Placental epithelial cell (primary cell): ENCODE measurements at places on chromosomes 16 and 17. TPM values are rescaled to one million over a fixed set of nuclear protein-coding genes. Genes with fewer than 3 reads are reported as not detected.

Gene SHISA9
- total RNA-seq = under 0.01 and 1.8 TPM in 2 replicates

Gene ALDOC
- 19.6 and 25.2 TPM in 2 replicates for total RNA-seq

Gene GOT2
- total RNA-seq = 19.6 and 53.9 TPM in 2 replicates

Gene PEMT
- total RNA-seq = 11.0 and 41.5 TPM in 2 replicates
